ENCODE measurements at places on chromosomes 16 and 17.

GRCh38 chr17:81165246-81166032 lies at the start of gene PVALEF:
PVALEF (plus strand) TSS chr17:81165507; CDS start chr17:81181227, 15,720 bp downstream.
- DNase-seq, result no peak

GRCh38 chr17:40321524-40321929 lies 12.5 kb downstream of the RARA start:
- DNase-seq, result no peak

GRCh38 chr16:177981-178667 lies 1.6 kb downstream of the HBA1 start:
- no peak for DNase-seq

GRCh38 chr16:19330841-19331397 lies 45.4 kb downstream of the CLEC19A start:
- no peak for DNase-seq

DNA sequence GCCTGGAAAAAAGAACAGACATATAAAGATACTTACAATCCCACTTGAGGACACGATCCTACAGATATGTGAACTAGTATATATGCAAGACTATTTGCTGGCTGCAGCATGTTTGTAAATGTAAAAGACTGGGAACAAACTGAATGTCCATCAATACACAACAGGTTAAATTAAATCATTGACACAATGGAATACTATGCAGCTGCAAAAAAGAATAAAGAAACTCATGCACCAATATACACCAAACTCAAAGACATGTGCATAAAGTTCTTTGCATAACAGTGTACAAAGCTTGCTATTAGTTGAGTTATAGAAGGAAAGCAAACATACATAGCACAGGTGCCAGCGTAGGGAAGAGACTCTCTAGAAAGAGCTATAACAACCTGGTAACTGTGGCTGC lies 61.9 kb upstream of the SREBF1 start:
- no peak for DNase-seq

GRCh38 chr17:75313941-75314551 lies 24.8 kb upstream of the SLC25A19 start:
- no peak for DNase-seq

DNA sequence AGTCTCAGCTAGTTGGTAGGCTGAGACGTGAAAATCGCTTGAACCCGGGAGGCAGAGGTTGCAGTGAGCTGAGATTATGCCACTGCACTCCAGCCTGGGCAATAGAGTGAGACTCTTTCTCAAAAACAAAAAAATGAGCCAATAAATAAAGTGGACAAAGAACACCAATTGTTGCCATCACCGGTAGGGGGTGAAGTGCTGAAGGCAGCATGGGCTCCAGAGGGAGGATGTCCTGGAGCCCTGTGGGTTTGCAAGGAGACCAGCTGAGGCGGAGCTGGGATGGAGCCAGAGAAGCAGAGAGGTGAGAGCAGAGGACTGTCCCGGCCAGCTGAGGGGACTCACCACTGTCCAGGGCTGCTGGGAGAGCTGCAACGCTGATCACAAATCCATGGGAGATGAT lies 13.8 kb downstream of the CHST6 start:
- DNase-seq, result no peak

GRCh38 chr17:74532115-74532514 lies 840 bp upstream of the CD300LB start:
- DNase-seq, result no peak

DNA sequence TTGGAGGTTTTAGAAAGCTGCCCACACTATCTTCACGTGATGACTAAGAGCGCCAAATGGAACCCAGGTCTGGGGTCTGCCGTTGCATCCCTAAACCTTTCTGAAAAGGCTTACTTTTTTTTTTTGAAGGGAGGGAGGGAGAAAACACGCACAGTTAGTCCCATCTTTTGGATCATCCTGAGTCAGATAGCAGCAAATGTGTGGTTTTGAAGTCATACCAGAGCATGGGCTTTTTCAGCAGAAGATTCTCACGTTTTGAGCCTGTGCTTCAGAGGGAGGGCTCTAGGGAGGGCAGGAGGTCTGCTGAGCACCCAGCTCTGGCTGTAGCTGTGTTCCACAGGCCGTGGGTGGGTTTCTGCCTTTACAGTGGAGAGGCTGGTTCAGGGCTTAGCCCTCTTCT lies 194.7 kb downstream of the SNX29 start:
- DNase-seq, result no peak

- DNase-seq, result no peak
These were observed 1.1 kb downstream of the FAM171A2 start for GRCh38 chr17:44362459-44362948.

GRCh38 chr16:81261049-81261648 lies 22.7 kb downstream of the BCO1 start:
- DNase-seq, result no peak

DNA sequence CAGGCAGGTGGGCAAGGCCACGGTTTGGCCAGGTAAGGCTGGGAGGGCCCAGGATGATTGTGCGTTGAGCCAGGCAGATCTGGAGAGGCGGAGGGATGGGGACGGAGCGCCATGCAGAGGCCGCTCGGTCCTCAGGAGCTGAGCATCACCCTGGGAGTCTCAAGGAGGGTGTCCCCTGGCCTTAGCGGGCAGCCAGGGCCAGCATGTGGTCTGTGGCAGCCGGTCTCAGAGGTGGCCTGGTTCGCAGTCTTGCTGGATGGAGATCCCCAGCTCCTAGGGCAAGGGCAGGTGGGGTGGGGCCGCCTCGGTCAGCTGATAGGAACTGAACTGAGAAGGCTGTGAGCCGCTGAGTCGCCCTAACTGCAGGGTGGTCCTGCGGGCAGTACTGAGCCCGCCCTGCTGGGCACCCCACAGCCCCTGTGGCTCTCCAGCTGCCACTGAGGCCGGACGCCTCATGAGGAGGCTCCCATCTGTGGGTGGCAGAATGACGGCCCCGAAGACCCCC lies 11.6 kb upstream of the CDH15 start:
- DNase-seq, result no peak

DNA sequence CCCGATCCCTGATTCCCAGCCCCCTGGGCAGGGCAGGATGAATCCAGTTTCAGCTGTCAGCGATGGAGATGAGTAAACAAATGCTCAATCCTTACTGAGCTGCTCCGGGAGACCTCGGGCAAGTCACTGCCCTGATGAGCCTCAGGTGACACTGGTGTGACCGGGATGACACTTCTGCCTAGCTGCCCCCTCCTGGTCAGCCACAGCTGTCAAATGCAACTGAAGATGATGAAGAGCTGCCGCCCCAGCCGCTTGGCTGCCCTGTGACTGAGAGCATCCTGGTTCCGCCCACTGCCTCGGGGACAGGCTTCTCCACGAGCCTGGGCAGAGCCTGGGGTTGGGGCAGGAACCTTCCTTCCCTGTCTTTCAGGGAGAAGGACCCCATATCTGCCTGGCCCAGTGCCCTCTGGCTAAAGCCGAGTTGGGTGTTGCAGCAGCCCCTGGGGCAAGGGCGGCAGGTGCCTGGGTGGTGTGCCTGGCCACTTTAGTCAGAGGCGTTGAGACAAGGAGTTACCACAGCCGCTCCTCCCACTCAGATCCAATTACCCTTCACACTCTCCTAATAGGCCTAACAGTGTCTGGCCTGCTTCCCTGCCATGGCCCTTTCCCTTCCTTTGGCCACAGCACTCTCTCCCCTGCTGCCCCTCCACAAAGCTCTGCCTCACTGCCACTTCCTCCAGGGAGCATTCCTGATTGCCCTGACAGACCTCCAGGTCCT lies 5.5 kb downstream of the CCL17 start:
- DNase-seq, result no peak

- no peak for DNase-seq
These were observed 1.2 kb upstream of the TCAP start for GRCh38 chr17:39663688-39664580.

DNA sequence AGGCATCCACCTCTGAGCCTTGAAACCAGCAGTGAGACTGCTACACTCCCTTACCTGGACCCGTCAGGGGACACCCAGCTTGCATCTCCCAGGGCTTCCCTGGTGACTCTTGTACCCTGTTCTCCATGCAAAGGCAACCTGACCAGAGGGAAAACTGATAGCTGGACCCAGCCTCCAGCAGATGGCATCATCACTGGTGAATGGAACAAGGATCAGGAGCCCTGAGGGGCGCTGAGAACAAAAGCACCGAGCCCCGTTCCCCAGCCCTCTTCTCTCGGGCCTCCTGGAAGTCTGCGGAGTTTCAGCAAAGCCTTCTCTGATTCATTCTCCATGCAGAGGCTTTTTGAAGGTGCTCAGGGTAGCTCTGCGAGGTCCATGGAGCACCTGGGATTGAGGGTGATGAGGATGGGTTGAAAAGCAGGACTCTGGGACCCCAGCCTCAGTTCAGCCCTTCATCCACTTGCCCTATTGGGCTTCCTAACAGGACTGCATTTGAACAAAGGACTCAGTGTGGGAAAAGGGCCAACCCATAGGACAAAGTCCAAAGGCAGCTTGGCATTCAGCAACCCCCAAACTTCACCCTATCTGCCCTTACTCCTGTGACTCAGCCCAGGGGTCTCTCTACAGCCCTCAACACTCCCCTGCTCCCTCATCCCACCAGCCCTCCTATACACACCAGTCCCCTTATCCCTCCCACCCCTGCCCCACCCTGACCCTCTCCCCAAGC lies 45.0 kb upstream of the LHX1 start:
- no peak for DNase-seq

- DNase-seq, result no peak
These were observed 7.7 kb upstream of the SLC38A8 start for GRCh38 chr16:84050316-84050715.

- no peak for DNase-seq
These were observed 187.7 kb downstream of the LGALS9B start for GRCh38 chr17:20279631-20280030.

GRCh38 chr16:83068686-83069085 lies 441.9 kb downstream of the CDH13 start:
- no peak for DNase-seq

DNA sequence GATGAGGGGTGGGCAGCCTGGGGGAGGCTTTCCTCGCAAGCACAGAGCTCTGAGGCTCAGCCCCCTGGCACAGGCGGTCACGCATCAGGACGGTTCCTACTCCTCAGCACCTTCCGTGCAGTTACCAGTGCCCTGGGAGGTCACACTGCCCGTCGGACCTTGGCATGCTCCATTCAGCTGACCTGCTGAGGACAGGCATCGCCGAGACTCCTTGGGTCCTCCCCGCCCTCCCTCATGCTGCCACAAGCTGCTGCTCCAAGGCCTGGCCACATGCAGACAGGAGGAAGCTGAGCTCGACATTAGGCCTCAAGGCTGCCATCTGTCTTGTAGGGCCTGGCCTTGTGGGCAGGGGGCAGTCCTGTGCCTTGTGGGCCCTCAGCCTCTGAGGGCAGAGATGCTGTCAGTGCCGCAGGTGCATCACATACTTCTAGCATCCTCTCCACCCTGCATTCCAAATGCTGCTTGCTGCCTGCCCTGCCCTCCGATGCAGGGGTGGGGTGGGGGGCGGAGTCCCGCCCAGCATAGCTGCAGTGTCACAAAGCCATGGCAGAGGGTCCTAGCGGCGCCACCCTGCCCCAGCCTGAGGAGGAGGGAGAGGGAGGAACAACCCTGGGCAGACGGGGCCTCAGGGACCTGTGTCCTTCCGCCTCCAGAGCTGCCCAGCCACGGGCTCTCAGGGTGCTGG lies 9.3 kb downstream of the C16orf90 start:
- DNase-seq, result no peak

DNA sequence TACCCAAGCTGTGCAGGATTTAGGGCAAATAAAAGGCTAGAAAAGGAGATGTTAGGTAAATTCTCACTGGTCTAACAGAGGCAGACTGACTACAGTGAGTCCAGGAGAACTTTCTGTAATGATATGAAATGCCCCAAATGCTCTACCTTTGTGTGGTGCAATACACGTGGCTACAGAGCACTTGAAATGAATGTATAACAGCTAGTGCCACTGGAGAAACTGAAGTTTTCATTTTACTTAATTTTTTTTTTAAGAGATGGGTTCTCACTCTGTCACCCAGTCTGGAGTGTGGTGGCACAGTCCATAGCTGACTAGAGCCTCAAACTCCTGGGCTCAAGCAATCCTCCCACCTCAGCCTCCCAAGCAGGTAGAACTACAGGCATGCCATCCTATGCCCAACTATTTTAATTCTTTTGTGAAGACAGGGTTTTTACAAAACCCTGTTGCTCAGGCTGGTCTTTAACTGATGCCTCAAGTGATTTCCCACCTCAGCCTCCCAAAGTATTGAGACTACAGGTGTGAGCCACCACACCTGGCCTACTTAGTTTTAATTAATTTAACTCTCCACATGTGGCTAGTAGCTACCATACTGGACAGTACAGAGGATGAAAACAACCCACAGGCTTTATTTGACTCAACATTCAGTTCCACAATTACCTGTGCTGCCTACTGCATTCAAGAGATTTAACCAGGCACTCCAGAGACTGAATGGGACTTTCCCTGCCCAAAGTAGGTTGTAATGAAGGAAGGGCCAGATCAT lies 84.8 kb upstream of the PLEKHM1 start:
- no peak for DNase-seq

Data from stimulated activated CD8-positive, alpha-beta memory T cell treated with anti-CD3 and anti-CD28 coated beads, Interleukin-4, amount 100 ng/mL, for 1 hour (primary cell).